ENCODE measurements at places on chromosomes 7 and 10. TPM values are rescaled to one million over a fixed set of nuclear protein-coding genes. Genes with fewer than 3 reads are reported as not detected.

The H2BK1 gene
- total RNA-seq = not detected

The AOAH gene
- 0.11 TPM for total RNA-seq

The CLDN4 gene
- 5.8 TPM for total RNA-seq

The RBAK gene
- total RNA-seq = 7.8 TPM

The SPDYE11 gene
- not detected for total RNA-seq

The ENTPD1 gene
- total RNA-seq = 0.16 TPM

The CFAP70 gene
- total RNA-seq = 0.13 TPM

The BLNK gene
- not detected for total RNA-seq

The AHR gene
- total RNA-seq = 10.3 TPM

The ASAH2B gene
- total RNA-seq = 3.6 TPM

The VTI1A gene
- total RNA-seq = 15.3 TPM

The FUOM gene
- total RNA-seq = 12.4 TPM

The KAZALD1 gene
- total RNA-seq = 2.9 TPM

The LEP gene
- total RNA-seq = not detected

The FLNC gene
- 3.9 TPM for total RNA-seq

The CUX1 gene
- 49.7 TPM for total RNA-seq

The FXYD4 gene
- not detected for total RNA-seq

The TMEM26 gene
- 0.04 TPM for total RNA-seq

The MAGI2 gene
- total RNA-seq = 0.45 TPM

The ZC3HAV1L gene
- total RNA-seq = 10.1 TPM

The PHYH gene
- total RNA-seq = 33.5 TPM

The DRGX gene
- not detected for total RNA-seq
